ENCODE measurements at places on chromosomes 1 and 21.

- no peak for DNase-seq
These were observed 15.4 kb downstream of the TIE1 start for GRCh38 chr1:43315963-43316737.

- no peak for DNase-seq
These were observed at the start of gene C1QB for GRCh38 chr1:22652881-22653316. C1QB (plus strand) TSS chr1:22653236; CDS start chr1:22659463, 6,227 bp downstream.

- no peak for DNase-seq
These were observed 16.9 kb downstream of the ATG4C start for GRCh38 chr1:62800825-62801306.

DNA sequence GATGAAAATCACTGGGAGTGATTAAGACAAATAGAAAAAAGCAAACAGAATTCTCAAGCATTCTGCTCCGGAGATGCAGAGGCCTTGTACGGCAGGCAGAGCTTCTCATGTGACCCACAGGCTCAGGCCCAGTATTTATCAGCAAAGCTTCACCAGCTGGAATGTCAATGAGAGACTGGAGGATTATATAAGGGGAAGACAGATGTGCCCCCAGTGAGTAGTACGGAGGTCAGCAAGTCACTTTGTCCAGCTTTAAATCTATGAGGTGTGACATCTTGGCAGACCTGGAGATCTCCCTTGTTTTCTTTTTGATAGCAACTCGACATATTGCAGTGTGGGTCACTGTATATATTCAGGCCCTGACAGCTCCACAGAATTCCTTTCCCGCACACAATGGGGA lies 106.8 kb downstream of the HHIPL2 start:
- no peak for DNase-seq

- no peak for DNase-seq
These were observed 318.9 kb upstream of the USP25 start for GRCh38 chr21:15410853-15411252.
